Bronchial epithelial cell (primary cell): ENCODE measurements at places on chromosomes 2 and 18. TPM values are rescaled to one million over a fixed set of nuclear protein-coding genes. Genes with fewer than 3 reads are reported as not detected.

DNA sequence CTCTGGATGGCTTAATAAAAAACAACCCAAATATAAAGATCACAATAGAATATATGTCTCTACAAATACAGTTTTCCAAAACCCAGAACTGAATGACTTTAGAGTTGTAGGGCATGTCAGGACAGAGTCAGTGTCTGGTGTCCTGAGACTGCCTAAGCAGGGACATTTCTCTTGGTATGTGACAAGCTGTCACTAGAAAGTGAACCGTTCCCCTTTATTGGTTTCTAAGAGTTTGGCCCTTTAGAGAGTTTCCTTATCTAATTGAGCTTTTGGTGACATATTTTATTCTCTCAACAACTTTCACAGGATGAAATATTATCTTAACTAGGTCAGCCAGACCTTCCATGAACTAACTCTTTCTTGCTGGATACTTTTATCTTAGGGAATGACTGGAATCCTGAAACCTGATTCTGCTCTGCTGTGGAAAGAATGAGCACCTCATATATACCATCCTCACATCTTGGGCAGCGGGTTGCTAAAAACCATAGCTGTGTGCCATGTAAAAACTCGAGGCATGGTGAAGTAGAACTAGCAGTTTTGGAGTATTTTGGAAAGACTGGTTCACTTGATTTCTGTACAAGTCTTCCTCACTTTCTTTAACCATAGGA is 54.8 kb downstream of the CAVIN2 start:
- no peak for DNase-seq

- DNase-seq: peak; percentile 25
Measured at GRCh38 chr18:22226801-22227200, 57.4 kb downstream of the GATA6 start.

Gene CRYBA2
- not detected in 2 replicates for total RNA-seq

Gene CACNB4
- 0.38 and 0.53 TPM in 2 replicates for total RNA-seq

Gene TLX2
- total RNA-seq: not detected in 2 replicates

Gene ADAM17
- total RNA-seq: 91.1 and 123 TPM in 2 replicates

DNA sequence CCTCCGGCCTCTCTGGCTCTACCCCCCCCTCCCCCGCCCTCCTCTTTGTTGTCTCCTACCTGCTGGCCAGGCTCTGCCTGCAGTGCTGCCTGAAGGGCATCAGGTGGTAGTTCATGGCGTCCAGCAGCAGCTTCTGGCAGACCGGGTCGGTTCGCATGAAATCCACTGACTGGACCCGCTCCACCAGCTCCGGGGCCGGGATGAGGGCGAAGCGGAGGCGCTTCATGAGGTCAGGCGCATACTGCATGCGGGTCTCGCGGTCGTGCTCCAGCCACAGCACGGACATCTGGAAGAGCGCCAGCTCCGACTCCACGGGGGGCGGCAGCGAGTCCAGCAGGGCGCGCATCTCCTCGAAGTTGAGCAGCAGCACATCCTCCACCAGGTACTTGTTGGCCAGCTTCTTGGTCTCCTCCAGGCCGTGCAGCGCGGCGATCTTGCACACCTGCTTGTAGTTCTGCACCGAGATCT is 3.2 kb downstream of the KLHL14 start:
- DNase-seq: no peak

GRCh38 chr18:6781142-6781714 is 51.7 kb downstream of the ARHGAP28 start:
- no peak for DNase-seq

GRCh38 chr2:146147448-146148012 is 1627.6 kb upstream of the ZEB2 start:
- peak; percentile 25 for DNase-seq

GRCh38 chr2:26178746-26179436 is 6.0 kb downstream of the GAREM2 start:
- no peak for DNase-seq

Gene KLHL14
- not detected in 2 replicates for total RNA-seq

DNA sequence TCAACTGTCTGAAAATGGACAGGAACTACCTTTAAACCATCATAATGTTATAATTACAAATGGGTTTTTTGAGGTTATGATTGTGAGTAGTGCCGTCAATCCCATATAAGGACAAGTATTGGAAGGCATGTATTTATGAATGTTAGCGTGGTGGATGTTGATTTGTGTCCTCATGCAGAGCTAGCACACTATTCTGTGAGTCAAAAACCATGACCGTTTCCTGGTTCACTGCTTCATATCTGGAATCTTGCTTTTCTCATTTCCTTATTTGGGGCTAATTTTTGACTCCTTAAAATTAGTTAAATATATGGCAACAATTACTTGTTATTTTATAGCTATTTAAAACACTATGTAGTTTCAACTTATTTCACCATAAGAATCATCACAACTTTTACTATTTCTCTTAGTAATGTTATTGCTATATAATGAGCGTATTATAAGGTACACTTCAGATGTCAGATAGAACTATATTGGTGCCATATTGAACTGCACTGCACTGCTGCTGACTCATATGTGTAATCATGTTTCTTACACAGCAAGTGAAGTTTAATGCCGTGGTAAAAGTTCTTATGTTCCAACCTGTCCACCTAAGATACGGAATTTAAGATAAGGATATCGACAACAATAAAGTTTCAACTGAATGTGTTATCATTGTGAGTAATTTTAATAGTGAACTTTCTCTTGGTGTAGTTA is 192.8 kb downstream of the PTGR3 start:
- DNase-seq: no peak

Gene VWA3B
- 0.13 TPM in 1 of 2 replicates, not detected in the other for total RNA-seq

GRCh38 chr18:62152844-62153243 is 34.0 kb downstream of the PIGN start:
- DNase-seq: peak; percentile 11

Gene RPRM
- 0.13 TPM in 1 of 2 replicates, not detected in the other for total RNA-seq

GRCh38 chr2:14828223-14828622 is 195.7 kb downstream of the LRATD1 start:
- no peak for DNase-seq

Gene CAB39
- 75.3 and 87.4 TPM in 2 replicates for total RNA-seq

DNA sequence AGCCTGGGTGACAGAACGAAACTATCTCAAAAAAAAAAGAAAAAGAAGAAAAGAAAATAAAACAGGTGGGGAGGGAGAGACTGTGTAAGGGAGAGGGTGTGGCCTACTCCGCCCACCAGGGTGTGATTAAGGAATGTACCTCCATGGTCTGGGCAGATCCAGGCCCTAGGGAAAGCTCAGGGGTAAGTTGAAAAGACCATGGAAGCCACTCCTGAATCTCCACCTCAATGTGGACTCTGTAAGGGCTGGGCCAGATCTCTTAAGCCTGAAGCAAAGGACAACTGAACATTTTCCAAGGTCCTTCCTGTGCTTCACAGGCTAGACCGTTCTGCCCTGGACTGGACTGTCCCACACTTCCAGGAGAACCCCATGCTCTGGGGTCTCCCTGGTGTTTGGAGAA is 9.7 kb upstream of the ATG16L1 start:
- peak; percentile 22 for DNase-seq

- peak; percentile 45 for DNase-seq
Measured at GRCh38 chr2:23434721-23435121, 49.7 kb downstream of the KLHL29 start.

- no peak for DNase-seq
Measured at GRCh38 chr2:179825494-179825893, 35.9 kb downstream of the ZNF385B start.

DNA sequence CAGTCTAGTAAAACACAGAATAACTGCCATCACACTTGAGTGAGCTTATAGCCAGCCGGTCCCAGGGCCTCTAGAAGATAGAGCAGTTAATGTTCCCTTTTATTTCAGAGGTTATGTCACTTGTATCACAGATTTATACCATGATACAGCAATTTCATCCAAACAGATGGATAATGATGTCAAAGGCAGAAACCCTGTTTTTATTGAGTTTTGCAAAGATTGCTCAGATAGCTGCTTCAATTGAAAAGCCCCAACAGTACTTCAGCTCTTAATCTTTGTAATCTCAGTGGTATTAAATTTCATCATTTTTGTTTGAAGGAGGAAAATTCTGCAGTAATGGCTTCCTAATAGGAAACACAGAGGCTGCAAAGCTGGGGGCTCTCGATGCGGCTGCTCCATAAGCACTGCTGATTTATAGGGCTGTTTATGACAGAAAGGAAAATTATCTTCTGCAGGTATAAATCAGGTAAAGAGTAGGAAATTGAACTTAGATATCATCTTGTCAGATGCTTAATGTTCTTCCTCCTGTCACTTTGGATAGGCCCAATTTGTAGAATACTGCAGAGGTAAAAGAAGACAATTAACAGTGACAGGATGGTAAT is 112.3 kb downstream of the LNPK start:
- DNase-seq: no peak

Gene UBE2E3
- total RNA-seq: 26.4 and 27.4 TPM in 2 replicates

DNA sequence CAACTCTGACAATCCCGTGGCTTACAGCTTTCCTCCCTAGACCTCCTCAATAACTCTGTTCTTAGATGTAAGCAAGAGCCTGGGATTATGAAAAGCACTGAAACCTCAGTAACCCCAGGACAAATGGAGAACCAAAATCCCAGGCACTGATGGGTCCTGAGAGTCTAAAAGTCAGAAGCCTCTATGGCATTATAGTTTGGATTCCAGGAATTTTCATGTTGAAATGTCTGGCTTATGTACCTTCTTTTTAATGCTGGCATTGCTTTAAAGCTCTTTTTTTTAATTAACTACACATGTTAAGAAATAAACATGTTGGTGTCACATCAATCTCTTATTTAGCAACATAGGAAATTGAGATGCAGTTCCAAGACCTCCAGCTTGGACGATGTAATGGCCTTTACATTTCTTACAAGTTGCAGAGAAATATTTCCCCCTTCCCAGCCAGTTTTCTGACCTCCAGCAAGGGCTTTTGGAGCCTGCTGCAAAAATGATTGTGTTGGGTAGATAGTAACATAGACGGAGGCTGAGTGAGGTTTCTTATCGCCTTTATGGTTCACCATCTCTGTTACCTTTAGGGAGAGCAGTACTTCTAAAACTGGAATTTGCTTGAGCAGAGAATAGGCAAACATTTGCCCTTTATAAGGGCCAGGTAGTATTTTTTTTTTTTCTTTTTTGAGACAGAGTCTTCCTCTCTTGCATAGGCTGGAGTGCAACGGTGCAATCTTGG is 84.8 kb upstream of the RASGRP3 start:
- DNase-seq: no peak

GRCh38 chr2:18408638-18409037 is 151.8 kb downstream of the RDH14 start:
- DNase-seq: no peak

Gene ST6GAL2
- total RNA-seq: not detected in 2 replicates

GRCh38 chr18:33630476-33630875 is 52.5 kb downstream of the ASXL3 start:
- DNase-seq: no peak

Gene TCF7L1
- total RNA-seq: 1.3 and 1.9 TPM in 2 replicates

- DNase-seq: no peak
Measured at GRCh38 chr2:108967757-108968156, 21.3 kb downstream of the EDAR start.

GRCh38 chr2:102149644-102150455 is 7.3 kb downstream of the IL1R1 start:
- no peak for DNase-seq
